ENCODE measurements at places on chromosomes 1 and 21.

DNA sequence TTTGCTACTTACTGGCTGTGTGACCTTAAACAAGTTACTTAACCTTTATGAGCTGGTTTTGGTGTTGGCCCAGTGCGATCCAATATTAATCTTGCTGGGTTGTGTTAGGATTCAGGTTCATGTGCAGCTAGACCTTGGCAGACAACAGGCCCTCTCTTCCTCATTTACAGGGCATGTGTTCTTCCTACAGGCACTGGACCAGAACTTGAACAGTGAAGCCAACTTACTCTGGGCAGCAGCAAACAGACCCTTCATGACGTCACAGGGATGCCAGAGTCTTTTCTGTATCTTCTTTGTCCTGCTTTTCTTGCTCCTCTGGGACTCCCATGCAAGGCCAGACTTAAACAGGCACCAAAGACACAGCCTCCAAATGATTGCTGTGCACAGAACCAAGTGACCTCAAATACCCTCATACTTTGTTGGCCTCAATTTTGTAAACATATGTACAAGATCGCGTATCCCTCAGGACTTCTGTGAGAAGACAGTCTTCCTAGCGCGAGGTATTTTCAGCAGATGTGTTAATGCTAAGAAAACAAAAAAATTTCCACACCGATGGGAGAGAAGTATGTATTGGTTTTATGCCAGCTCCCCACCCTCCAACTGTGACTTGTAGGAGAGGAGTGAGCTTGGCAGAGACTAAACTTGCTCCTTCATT, 73.7 kb downstream of the URB2 start:
- no peak for DNase-seq

- DNase-seq = no peak
Observed at GRCh38 chr1:27275696-27276095, 41.3 kb downstream of the WDTC1 start.

DNA sequence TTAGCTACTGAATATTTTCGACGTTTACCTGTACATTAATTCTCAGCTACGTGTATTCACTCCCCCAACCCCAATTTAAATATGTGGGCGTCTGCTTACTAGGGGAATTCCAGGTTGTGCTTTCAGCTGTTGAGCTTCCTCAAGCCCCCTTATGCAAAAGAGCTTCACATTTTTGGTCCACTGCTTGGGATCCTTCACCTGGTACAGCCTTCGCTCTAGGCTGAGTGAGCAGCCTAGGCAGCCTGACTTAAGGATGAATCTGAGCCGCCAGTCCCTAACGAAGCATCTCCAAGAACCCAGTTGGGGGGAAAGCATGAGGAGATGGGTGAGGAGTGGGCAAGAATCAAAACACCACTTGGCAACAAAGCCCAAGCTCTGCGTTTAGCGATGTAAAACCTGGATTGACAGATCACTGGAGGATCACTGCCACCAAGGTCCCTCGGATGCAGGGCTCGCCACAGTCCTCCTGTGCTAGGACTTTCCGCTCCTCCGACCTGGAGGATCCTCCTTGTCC, 674 bp downstream of the BCL10 start:
- DNase-seq = no peak

DNA sequence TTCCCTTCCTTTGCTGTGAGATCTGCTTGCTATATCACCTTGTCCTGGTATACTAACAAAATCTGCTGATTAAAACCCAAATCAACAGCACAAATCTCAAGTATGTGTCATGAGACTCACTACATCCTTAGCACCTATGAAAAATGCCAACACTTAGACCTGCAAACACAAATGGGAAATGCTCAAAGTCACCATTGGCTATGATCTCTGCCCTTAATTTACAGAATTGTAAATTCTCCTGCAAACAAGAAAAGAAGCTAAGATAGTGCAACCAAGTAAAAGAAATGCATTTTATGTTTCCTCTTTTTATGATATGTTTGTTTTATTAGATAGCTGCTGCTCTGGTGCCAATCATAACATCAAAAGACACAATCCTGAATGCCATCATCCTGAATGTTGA, 80.8 kb downstream of the DISC1 start:
- DNase-seq = no peak

GRCh38 chr1:40710581-40711315, 19.2 kb downstream of the NFYC start:
- DNase-seq = no peak

GRCh38 chr1:228986093-228986904, 251.0 kb downstream of the RHOU start:
- no peak for DNase-seq

- DNase-seq = no peak
Observed at GRCh38 chr1:61255358-61255703, 173.0 kb downstream of the NFIA start.

GRCh38 chr1:220750131-220750515, 2.0 kb downstream of the MTARC2 start:
- no peak for DNase-seq

DNA sequence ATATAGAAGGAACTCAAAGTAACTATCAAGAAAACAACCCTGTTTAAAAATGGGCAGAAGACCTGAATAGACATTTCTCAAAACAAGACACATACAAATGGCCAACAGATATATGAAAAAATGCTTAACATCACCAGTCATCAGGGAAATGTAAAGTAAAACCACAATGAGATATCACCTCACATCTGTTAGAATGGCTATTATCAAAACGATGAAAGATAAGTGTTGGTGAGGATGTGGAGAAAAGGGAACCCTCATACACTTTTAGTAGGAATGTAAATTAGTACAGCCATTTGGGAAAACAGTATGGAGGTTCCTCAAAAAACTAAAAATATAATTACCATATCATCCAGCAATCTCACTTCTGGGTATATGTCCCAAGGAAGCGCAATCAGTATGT, 3.0 kb downstream of the CTSS start:
- DNase-seq = no peak

Measured in NCI-H1436 (cell line).